Smooth muscle cell of the umbilical artery (primary cell): ENCODE measurements at places on chromosomes 12 and 14. TPM values are rescaled to one million over a fixed set of nuclear protein-coding genes. Genes with fewer than 3 reads are reported as not detected.

NTF3 gene
- total RNA-seq = 7.1 and 13.9 TPM in 2 replicates

ITPK1 gene
- total RNA-seq = 9.8 and 37.6 TPM in 2 replicates

CCDC175 gene
- not detected in 2 replicates for total RNA-seq

CLEC9A gene
- total RNA-seq = 0.30 TPM in 1 of 2 replicates, not detected in the other

DEGS2 gene
- total RNA-seq = not detected in 2 replicates

SNAPC1 gene
- total RNA-seq = 23.8 and 23.9 TPM in 2 replicates
